ENCODE measurements at places on chromosomes 11 and 22.

DNA sequence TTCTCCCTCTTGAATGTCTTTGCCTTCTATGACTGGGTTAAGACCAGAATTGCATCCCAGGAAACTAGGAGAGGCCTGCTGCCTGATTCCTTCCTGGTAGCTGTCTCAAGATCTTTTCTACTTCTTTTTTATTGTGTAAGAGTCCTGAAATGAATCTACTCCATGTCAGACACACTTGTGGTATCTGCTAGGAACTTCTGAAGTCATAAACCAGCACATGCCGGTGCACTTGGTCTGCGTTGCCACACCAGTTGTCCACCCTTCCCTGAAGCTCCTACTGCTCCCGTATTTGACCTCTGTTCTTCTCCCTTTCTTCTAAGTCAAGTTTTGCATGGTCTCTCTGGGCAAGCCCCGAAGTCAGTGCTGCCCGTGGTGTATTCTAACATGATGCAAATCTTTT, 644.2 kb downstream of the ETS1 start:
- DNase-seq = no peak

DNA sequence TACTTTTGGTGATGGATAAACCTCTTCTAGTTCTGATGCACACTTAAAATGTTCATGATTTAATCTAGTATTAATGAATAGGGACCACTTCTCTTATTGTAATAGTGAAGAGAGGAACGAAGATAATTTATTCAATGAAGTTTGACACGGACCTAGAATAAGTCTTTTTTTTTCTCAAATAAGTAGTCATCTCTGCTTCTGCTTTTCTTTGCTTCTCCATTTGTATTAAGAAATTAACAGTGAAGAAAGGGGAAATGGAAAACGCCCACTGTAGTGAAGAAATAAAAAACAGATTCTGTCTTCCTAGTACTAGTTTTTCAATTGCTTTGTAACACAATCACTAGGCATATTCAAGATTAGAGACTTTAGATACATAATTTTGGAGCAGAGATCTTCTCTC, 73.0 kb downstream of the CD44 start:
- no peak for DNase-seq

DNA sequence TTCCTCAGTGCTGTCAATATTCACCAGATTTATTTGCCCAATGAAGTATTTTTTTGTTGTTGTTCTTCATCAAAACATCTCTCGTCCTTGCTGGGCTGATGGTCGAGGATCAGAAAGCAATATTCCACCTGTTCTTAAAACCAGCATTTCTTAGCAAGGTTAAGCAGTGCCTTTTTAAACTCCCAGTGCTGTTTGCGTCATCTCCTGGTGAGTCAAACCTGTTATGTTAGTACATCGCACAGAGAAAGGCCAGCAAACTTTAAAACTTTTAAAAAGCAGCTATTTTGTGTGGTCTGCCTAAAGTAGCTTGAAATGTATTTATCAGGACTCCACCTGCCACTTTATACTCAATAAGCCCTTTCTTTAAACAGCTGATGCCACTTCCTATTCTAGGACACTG, 802.0 kb downstream of the KCNA4 start:
- DNase-seq = no peak

DNA sequence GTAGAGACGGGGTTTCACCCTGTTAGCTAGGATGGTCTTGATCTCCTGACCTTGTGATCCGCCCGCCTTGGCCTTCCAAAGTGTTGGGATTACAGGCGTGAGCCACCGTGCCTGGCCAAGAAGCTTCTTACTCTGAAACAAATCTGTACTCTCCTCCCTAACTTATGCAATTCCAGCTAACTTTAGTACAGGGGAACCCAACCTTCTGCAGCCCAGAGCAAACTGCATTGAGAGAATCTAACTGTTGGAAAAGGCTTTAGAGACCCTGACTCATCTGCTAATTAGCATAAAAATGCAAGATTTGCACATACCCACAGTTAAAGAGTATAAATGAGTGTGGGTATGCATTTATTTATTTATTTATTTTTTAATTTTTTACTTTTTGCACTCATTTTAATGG, 64.8 kb downstream of the APOL5 start:
- DNase-seq = no peak

- no peak for DNase-seq
Measured at GRCh38 chr22:20440637-20441591, 3.3 kb upstream of the SCARF2 start.

GRCh38 chr11:112877581-112877980, 83.6 kb upstream of the NCAM1 start:
- no peak for DNase-seq

DNA sequence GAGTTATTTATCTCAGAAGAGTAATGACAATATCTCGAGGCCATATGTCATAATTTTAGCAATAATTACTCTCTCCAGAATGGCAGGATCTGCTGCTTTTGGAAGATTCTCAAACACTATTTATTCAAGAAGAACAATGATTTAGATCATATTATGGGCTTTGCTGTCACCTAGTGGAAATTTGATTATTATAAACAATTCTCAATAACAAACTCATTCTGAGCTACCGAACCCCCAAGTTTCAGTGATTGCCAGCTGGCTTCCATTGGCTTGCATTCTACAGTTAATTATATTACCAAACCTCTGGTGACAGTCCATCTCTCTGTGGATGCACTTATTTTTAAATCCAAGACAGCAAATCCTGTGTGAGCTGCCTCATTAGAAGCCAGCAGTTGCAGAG, 27.9 kb upstream of the SLC36A4 start:
- DNase-seq = no peak

GRCh38 chr22:45067731-45068130, 57.9 kb upstream of the PHF21B start:
- no peak for DNase-seq

DNA sequence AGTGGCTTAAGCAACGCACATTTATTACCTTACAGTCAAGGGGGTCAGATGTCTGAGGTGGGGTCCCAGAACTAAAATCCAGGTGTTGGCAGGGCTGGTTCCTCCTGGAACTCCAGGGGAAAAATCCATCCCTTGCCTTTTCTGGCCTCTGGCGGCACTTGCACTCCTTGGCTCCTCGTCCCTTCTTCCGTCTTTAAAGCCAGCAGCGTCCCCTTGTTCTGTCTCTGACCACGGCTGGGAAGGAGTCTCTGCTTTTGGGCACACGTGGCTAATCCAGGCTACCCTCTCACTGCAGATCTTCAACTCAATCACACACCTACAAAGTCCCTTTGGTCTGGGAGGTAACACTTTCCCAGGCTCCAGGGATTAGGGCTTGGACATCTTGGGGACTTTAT, 73.5 kb upstream of the WNT7B start:
- DNase-seq = no peak

GRCh38 chr11:83574519-83574918, 288.4 kb upstream of the CCDC90B start:
- no peak for DNase-seq

GRCh38 chr11:20315800-20316199, 47.7 kb upstream of the HTATIP2 start:
- no peak for DNase-seq

- DNase-seq = no peak
Measured at GRCh38 chr22:37417677-37418348, 9.5 kb downstream of the ELFN2 start.

GRCh38 chr11:64694821-64695365, 28.1 kb downstream of the NRXN2 start:
- DNase-seq = no peak

GRCh38 chr11:19879307-19880087, 166.9 kb downstream of the NAV2 start:
- DNase-seq = no peak

- DNase-seq = no peak
Measured at GRCh38 chr22:43267981-43268660, 75.1 kb downstream of the SCUBE1 start.

- no peak for DNase-seq
Measured at GRCh38 chr11:66081505-66081904, 11.4 kb downstream of the PACS1 start.

- no peak for DNase-seq
Measured at GRCh38 chr11:47183969-47184368, 2.3 kb downstream of the PACSIN3 start.

- peak; percentile 19 for DNase-seq
Measured at GRCh38 chr22:27146866-27147633, 489.7 kb downstream of the MIAT start.

DNA sequence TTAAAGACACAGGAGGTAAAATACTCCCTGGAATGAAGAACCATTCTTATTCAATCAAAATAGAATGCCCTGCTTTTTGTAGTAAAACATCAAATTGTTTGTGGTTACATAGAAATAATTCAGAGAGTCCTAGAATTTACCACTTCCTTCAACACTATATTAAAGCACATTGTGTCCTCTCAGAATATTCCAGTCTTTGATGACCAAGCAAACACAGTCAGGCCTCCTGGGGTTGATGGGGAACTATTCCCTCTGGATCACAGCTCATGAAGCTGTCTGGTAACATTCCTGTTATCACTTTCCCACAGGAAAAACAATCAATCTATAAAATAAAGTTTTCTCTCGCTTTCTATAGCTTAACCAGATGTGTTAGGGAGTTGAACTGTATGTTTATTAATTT, 389.3 kb downstream of the KCNA4 start:
- no peak for DNase-seq

GRCh38 chr11:128480665-128481064, 106.7 kb downstream of the ETS1 start:
- DNase-seq = no peak

DNA sequence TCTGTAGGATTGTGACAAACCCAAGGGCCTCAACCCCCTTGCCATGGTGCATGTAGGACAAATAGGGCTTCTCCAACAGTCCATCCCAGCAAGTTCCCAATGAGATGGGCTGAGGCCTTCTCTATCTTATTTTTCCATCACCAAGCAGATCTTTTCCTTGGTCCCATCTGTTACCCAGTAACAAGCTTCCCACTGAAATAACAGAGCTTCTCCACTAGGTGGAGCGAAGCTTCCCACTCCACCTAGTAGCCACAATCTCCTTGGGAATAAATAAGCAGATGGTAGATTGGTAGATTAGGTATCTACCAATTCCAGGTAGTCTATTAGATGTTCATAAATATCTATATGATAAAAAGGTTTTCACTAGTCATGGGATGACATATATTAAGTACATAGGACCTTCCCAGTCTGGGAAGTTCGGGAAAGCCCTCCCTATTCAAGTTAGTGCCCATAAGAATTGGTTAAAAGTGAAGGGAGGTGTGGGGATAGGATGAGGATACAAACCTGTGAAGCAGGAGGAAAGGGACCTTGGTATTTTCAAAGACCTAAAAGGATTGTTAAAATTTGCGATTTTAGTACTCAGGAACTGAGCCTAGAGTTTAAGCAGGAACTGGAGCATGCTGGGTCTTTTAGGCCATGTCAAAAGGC, 5.9 kb upstream of the OR52L1 start:
- peak; percentile 4 for DNase-seq

DNA sequence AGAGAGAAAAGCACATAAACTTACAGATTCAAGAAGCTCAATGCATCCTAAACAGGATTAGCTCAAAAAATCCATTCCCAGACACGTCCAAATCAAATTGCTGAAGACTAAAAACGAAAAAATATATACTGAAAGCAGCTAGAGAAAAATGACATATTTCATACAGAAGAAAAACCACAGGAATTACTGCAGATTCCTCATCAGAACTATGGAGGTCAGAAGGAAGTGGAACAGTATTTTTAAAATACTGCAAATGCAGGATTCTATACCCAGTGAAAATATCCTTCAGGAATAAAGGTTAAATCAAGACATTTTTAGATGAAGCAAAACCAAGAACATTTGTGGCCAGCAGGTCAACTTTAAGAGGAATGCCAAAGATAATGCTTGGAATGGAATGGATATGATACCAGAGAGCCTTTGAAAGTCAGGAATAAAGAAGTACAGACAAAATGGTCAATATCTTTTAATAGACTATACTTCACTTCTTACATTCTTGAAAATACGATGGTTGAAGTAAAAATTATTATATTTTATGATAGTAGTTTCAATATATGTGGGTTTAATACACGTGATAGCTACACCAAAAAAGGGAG, 352.9 kb downstream of the CTTN start:
- DNase-seq = no peak

- peak; percentile 94 for DNase-seq
Measured at GRCh38 chr11:102047305-102047924, at the start of gene CFAP300. Gene CFAP300, plus strand, starts transcription at chr11:102047437. Its CDS starts 34 bp downstream, at chr11:102047471.

DNA sequence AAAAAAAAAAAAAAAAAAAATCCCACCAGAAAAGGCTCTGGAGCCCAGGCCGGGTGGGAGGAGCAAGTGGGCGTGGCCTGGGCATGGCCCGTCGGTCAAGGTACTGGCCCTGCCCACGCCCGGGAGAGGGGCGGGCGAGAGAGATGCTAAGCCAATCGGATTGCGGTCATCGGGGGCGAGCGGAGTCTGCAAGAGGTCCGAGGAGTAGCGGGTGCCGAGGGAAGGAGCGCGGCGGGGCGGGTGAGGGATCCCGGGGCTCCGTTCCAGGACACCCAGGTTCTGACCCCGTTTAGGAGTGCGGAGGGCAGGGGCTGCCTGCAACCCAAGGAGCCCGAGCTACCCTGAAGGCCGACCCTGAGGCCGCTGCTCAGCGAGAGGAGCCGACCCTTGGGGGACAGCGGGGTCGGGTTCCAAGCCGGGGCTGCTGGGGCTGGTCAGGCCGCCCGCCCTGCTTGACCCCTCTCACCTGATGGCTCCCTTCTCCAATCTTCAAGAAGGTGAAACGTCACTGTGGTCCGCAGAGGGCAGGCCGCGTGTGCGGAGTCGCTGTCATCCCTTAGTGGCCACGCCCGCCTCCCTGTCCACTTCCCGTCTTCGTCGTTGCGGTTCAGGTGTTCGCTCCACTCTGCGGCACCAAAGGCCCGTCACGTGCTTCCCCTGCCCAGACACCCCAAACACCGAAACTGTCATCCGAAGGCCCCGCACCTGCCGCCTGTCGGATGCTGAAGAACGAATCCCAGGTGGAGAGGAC, 11.1 kb upstream of the TAB1 start:
- DNase-seq = peak; percentile 97

GRCh38 chr22:38444783-38445182, 10.2 kb downstream of the KCNJ4 start:
- no peak for DNase-seq

GRCh38 chr22:48218889-48219420, 1456.5 kb downstream of the TBC1D22A start:
- no peak for DNase-seq

DNA sequence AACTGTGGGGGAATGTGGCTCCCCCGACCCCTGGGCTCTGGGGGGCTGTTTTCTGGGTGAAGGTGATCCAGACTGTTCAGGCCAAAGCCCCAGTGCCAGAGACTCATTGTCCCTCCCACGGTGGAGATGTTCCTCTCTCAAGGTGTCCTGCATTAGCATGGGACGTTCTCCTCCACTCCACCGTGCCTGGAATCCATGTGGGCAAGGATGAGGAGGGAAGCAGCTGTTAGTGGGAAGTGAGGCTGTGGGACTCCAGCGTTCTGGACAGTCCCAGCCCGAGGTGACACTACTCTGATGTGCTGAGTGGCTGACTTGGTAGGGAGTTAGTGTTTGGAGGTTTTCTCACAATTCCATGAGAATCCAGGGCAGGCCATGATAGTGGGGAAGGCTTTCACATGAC, 31.4 kb upstream of the CLDN5 start:
- DNase-seq = no peak

GRCh38 chr11:47327949-47328348, 24.6 kb downstream of the MYBPC3 start:
- DNase-seq = no peak

Measured in HTR-8/SVneo (cell line).